Midbrain (tissue), 1 donor: ENCODE measurements at places on chromosomes 5 and 9.
A peak's percentile ranks its signal among the peaks of the same experiment; 100 is the strongest.

- DNase-seq: no peak
Measured at GRCh38 chr9:135303280-135303647, 176.3 kb upstream of the PPP1R26 start.

GRCh38 chr5:170266570-170267381, 30.8 kb downstream of the LCP2 start:
- DNase-seq: no peak

- no peak for DNase-seq
Measured at GRCh38 chr5:45113726-45114125, 305.0 kb downstream of the MRPS30 start.

DNA sequence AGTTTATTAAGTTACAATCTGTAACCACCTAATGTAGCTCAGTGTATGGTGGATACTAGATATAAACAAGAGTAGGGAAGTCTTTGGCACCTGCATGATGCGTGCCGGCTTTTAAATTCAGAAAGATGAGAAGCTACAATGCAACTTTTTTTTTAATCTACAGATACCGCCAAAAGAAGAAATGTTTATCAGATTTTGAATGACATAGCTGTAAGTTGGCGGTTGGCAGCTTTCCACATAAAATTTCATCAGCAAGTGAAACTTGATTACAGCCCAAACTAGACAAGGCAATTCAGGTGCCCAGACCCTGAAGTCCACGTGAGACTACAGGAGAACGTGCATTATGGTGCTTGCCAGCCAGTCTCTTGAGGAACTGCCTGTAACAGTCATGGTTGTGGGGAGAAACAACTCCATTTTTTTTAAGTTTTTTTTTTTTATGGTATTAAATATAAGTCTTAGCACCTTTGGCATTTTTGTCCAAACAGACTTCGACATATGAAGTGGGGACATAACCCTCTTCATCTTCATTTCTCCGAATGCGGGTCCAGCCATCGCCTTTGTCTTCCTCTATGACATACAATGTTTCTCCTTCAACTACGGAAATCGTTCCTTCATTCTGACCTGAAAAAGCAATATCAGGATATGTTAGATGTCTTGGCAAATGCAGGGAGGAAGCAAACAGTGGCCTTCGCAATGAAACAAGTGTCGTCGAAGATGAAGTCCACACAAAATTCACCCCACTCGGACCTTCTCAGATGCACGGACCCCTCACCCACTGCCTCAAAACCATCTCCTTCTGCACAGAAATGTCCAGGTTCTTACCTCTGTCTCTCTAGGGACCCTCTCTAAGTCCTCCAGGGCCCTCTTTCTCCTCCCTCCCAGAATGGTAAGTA, 60.4 kb downstream of the USP20 start:
- no peak for DNase-seq

- DNase-seq: no peak
Measured at GRCh38 chr5:139658928-139659667, 10.9 kb downstream of the CXXC5 start.

GRCh38 chr5:10635867-10636350, 72.0 kb downstream of the ANKRD33B start:
- no peak for DNase-seq

DNA sequence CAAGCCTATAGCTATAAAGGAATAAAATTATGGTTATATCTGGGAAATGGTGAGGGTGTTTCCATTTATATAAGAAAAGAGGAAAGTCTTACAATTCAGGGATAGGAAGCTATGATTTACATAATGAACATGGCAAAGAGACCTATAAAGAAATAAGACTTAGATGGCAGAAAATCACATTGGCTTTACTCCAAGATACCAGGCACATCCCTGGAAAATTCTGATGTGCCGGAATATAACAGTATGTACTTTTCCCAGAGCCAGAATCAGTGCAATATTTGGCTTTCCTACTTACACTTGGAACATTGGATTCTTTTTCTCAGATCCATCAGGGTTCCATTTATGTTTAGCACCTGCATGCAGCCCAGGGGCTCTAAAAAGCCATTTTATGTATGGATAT, 357.8 kb downstream of the CETN3 start:
- no peak for DNase-seq

- DNase-seq: no peak
Measured at GRCh38 chr9:132008855-132009812, 70.5 kb downstream of the MED27 start.

GRCh38 chr9:33178972-33179697, 12.0 kb upstream of the B4GALT1 start:
- DNase-seq: no peak

DNA sequence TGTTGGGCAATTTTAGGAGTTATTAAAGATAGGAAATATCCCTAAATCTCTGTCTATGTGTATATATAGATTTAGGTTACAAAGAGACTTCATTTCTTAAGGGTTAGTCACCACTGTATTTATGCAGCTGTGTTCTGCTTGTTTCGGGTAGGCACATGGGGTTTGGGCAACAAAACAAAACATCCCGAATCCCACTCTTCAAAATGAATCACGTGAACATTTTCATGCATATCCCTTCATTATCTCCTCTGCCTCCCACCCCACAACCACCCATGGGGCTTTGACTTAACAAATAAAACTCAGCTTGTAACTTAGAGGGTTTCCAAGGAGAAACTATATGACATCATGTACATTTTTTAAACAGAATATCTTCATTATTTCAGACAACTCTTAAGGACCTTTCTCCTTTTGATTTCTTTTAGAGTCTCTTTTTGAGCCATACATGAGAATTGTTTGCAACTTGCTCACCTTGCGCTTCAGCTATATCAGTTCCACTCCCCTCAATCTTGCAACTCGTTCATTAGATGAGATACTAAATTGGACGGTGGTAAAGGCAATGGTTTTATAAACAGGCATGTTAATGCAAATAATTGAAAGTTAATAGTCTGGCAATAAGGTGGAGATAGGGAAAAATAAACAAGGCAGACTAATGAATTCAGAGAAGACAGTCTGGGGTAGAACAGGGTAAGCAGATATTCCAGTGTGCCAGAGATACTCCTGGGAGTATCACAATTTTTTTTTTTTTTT, 136.7 kb downstream of the CD180 start:
- no peak for DNase-seq

GRCh38 chr5:56270058-56270457, 36.9 kb upstream of the ANKRD55 start:
- DNase-seq: no peak

DNA sequence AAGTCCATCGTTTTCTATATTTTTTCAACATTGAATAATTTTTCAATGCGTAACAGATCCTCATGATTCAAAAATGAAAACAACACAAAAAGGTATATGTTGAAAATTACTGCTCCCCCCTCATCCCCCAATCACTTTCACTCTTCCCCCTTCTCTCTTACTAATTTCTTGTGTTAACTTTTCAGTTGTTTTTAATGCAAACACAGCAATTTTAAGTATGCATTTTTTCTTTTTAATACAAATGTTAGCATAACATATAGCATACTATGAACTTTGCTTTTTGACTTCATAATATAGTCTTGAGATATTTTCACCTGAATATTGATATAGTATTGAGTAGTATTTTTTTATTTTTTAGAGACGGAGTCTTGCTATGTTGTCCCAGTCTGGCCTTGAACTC, 41.1 kb upstream of the CAMK4 start:
- no peak for DNase-seq

DNA sequence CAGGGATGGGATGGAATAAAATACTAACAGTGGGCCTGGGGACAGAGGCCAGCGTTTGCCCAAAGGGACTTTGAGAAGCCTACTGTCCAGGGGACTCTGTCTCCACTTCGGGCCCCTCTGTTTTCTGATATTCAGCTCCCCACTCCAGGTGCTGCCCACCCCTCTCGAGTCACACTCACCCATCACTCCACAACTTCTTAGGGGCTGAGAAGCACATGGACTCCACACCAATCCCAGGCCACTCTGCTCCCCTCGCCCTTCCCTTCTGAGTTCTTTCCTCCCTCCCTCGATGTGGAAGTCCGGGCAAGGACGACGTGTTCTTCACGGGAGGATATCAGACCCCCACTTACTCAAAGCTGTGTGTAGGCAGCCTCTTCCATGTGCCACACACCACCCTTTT, 124.5 kb downstream of the BARX1 start:
- DNase-seq: no peak

DNA sequence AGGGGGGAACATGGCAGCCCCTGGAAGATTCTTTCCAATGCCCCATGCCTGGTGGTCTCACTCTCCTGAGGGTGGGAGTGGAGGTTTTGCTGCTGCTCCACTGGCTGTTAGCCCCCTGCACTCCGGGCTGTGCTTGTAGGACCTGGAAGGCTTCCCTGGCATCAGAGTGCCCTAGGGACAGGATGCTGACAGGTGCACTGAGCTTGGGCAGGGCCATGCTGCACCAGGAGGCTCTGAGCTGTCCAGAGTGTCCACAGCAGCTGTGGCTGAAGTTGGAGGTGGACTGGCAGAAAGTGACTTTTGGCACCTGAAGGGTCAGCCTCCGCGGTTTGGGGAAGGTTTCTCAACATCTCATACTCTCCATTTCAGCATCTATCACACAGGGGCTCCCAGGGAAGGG, 249.1 kb downstream of the GADD45G start:
- no peak for DNase-seq

- no peak for DNase-seq
Measured at GRCh38 chr9:110199643-110200042, 8.3 kb downstream of the C9orf152 start.

DNA sequence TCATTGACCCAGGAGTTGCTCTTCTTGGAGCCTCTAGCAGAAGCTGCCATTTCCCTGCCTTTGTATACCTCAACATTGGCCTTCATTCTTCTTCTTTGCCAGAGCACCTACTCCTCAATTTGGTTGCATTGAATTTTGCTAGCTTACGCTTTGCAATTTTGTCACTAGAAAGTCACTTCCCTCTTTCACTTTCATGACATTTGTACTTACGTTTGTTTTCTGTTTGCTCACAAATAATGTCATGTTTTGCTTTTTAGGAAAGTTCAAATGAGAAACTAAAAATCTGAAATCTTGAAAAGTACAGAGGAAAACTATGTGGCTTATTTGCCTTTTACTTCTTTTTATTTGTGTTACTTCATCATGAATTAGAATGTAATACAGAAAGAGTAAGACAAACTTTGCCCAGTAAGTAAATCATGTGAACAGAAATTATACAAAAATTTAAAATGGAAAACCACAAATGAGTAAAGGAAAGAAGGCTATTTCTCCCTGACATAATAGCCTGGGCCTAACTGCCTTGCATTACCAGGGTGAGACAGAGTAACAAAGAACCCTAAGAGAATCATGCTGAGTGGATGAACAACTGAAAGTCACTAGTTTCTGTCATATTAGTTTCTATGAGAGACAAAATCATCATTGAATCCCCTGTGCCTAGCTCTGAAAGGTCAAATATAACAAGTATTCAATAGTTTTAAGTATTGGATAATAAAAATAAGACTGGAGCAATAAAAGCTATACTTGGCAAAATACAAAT, 7.4 kb upstream of the IFNA1 start:
- no peak for DNase-seq

DNA sequence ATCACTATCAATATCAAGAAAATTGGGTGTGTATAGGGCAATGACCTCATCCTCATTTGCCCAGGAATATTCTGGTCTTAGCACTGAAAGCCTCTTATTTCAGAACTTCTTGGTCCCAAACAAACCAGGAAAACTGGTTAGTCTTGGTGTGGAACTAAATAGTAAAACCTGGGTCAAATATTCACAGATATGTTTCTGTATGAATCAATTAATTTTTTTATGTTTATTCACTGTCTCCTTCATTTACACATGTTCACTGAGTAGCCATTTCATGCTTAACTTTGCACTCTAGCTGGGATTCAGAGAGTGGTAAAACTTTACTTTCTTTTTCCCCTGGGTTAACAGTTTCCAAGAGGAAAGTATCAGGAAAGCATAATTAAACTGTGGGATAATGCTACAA, 113.7 kb upstream of the PAPPA start:
- no peak for DNase-seq

DNA sequence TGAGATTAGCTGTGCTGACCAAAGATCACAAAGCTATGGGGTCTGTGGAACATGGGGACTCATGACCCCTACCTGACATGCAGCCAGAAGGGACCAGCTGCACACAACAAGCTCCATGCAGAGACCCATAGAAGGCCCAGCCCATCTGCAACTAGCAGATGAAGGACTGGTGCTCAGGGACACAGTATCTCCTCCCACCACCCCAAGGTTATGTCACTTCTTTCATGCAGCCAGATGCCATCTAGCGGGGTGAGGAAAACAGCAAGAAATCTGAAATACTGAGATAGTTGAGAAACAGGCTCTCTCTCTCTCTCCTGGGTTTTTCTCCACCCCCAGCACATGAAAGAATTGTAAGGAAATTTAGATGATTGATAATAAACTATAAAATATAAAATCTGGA, 161.3 kb upstream of the DAPK1 start:
- DNase-seq: no peak

GRCh38 chr5:140996060-140996459, 29.8 kb downstream of the PCDHAC2 start:
- DNase-seq: no peak

- DNase-seq: no peak
Measured at GRCh38 chr9:129247285-129248153, 69.5 kb upstream of the IER5L start.

DNA sequence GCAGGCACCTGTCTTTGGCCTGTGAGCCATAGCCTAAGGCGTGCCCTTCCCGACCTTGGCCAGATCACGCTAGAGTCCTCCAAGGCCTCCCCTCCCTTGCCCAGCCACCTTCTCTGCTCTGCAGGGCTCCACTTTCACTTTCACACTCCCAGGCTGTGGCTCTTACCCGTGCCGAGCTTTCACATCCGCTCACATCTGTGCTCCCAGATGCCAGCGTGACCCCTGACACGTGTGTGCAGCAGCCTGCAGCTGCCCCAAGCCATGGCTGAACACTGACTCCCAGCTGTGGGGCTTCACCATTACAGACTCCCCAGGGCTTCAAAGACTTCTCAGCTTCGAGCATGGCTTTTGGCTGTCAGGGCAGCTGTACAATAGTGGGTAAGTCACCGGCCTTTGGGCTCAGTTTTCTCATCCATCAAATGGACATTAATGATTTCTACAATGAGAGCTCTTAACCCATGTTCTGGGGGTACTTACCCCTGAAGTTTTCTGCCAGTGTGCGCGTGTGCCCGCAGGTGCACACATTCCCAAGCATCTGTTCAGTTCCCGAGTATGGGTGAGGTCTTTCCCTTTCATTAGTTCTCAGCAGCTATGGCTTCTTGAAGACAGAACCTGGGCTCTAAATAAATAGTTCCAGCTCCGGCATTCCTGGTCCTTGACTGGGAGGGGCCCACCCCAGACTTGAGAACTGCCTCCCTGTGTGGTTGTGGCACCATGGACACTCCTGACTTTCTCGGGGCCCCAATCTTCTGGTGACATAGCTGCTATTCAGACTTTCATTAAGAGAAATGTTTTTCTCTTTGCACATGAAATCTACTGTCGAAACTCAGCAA, 118.6 kb downstream of the RGS3 start:
- DNase-seq: peak; percentile 72

DNA sequence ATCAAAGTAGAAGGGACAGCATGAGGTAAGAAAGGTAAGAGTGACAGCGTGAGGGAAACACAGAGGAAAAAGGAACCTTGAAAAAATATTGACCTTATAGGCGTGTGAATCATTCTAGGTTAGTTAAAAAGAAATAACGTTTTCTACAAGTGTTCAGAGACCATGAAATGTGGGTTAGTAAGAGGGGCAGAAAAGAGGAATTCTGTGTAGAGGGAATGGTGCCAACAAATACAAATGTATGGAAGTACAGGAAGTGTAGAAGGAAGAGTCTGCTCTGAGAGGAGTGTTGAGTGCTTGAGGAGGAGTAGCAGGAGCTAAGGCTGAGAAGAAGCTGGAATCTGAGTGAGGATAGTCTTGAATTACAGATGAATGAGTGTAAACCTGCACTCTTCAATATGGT, 418.6 kb upstream of the RIOK2 start:
- no peak for DNase-seq
